A673 (cell line): ENCODE measurements at places on chromosomes 7 and 10. TPM values are rescaled to one million over a fixed set of nuclear protein-coding genes. Genes with fewer than 3 reads are reported as not detected.

DNA sequence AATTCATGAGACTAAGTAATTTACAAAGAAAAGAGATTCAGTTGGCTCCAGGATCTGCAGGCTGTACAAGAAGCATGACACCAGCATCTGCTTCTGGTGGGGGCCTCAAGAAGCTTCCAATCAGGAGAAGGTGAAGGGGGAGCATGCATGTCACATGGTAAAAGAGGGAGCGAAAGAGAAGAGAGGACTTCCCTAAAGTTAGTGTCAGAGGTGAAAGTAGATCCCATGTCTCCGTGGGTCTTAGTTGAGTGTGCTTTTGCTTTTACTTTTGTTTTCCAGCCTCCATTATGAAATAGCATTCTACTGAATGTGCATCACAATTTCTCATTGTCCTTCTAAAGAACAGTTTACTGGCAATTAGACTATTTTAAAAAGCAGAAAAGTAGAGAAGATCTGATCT, 213.6 kb upstream of the FZD1 start:
- DNase-seq = no peak

MDFIC gene
- 27.3 and 32.6 TPM in 2 replicates for total RNA-seq

- DNase-seq = no peak
These were observed 32.9 kb upstream of the CCDC71L start for GRCh38 chr7:106693677-106694353.

DNA sequence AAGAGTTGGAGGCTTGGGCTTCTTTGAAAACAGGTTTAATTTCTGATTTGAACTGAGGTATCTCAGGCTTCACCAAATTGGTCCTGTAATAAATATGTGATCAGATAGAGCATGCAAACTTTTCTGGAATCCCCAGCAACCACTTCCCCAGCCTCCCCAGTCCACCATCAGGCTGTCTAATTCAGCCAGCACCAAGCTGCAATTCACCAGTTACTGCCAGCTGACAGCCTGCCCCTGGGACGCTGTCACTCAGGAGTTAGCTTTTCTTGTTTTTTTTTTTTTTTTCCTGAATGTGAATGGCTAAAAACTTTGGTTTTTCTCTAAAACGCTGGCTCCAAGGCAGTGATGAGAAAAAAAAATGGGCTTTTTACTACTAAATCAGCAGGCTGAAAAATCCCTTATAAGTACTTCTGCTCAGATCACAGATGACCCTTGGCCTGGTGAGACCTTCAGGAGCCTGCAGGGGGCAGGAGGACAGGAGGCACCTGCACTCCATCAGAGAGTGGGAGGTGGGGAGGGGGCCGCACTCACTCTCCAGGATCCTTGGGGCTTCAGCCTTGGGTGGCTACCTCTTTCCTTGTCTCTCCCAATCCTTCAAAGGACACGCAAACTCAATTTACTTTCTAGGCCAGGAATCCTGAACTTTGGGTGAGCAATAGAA, 349.4 kb downstream of the GATA3 start:
- DNase-seq = no peak

- no peak for DNase-seq
These were observed at the start of gene GPR141 for GRCh38 chr7:37683246-37684120. GPR141 (plus strand) TSS chr7:37683766; CDS start chr7:37740394, 56,628 bp downstream.

JCAD gene
- total RNA-seq = 62.0 and 65.8 TPM in 2 replicates

DNA sequence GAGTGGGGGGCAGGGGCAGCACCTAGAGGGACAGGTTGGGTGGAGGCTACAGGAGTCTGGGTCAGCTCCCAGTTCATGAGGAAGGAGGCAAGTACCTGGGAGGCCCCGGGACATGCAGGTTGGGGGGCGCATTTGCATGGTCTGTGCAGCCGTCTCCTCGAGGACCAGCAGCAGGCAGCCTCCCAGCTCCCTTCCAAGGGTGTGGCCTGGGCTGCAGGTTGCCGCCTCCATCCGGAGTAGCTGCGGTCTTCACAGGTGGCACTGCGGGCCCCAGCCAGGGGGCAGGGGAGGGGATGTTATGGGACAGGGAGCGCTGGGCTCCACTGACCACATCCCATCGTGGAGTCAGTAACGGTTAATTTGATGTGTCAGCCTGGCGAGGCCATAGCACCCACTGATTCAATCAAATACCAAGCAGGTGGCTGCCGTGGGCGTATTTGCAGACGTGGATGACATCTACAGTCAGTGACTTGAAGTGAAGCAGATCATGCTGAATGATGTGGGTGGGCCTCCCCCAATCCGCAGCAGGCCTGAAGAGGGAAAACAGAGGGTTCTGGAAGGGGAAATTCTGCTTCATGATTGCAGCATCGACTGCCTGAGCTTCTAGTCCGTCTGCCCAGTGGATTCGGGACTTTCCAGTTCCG, 81.6 kb downstream of the PRKAG2 start:
- no peak for DNase-seq

GRCh38 chr10:118045837-118046394, 825 bp downstream of the RAB11FIP2 start:
- DNase-seq = peak; percentile 42

GRCh38 chr7:85796956-85797355, 610.1 kb upstream of the SEMA3D start:
- DNase-seq = no peak

TACC2 gene
- total RNA-seq = 0.55 and 0.62 TPM in 2 replicates

GRCh38 chr7:140883378-140883777, 41.4 kb downstream of the BRAF start:
- no peak for DNase-seq

DPYSL4 gene
- total RNA-seq = 13.1 and 18.2 TPM in 2 replicates

DNA sequence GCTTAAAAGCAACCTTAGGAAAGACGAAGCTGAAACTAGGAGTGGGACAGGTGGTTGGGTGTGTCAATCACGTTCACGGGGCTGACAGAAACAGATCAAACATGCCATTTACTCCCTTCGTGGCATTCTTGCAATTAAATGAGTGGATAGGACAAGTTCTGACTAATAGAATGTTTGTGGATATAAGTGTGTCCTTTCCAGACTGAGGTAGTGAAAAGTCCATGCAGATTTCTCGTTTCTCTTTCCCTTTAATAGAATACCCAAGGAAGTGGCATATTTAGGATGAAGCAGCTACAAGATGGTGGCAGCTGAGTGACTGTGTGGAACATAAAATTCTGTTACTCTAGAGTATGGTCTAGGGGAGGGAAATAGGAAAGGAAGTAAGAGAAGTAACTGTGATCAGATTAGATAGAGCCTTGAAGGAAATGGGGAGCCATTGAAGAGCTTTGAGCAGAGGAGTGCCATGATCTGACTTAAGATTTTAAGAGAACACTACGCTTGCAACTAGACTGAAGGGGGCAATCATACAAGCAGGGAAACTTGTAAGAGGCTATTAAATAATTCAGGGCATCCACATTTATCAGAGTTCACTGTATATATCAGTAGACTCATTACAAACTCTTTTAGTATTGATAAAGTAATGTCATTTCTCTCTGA, 46.3 kb upstream of the HYAL4 start:
- no peak for DNase-seq

DNA sequence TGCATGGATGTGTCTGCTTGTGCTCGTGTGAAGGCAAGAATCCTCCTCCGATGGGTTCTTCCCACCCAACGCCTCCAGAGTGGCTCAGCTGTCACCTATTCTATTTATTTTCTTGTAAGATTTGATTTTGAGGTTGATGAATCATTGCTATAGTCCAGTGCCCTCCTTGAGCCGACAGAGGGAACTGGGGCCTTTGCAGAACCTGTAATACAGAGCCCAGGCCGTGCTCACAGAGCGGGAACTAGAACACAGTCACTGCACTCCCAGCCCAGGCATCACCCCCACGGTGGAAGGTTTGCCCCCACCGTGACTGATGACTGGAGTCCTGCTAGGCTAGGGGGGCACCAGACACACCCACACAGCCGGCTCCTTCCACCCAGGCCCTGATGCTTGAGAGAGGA, 2.0 kb downstream of the RARRES2 start:
- DNase-seq = no peak

DNA sequence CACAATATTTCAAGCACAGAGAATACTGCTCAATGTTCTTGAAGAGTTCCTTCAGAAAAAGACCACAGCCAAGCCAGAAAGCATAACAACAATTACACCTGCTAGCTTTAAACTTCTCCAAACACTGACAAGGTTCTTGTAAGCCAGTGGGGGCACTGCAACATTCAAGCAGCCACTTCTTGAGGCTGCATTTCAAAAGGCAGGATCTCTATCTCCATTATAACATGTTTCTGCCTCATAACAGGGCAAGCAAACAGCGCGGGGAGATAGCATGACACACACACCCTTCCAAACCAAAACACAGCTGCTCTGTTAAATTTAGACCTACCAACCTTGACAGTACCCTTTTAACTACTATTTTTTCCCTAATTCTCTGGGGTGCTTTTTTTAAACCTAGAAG, 30.8 kb downstream of the CHCHD3 start:
- DNase-seq = no peak

DNA sequence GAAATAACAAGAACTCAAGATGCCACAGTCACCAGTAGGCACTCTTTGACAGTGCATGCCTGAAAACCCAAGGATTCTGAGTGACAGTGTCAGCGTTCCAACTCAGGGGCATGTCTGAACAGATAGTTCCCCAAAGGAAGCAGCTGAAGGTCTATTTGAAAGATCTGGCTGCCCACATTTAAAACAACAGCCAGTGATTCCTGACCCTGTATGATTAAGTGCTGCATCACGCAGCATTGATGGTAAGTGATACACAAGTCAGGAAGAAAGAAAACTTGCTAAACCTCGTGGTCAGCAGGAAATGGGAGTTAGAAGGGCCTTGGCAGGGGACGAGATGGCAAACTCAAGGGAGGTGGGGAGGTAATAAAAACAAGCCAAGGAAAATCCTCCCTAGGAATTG, 1013.1 kb downstream of the TYW1 start:
- DNase-seq = no peak

GRCh38 chr10:96840841-96841518, 8.9 kb downstream of the LCOR start:
- DNase-seq = no peak

GRCh38 chr10:117217196-117217761, 20.0 kb downstream of the KCNK18 start:
- peak; percentile 41 for DNase-seq

DNA sequence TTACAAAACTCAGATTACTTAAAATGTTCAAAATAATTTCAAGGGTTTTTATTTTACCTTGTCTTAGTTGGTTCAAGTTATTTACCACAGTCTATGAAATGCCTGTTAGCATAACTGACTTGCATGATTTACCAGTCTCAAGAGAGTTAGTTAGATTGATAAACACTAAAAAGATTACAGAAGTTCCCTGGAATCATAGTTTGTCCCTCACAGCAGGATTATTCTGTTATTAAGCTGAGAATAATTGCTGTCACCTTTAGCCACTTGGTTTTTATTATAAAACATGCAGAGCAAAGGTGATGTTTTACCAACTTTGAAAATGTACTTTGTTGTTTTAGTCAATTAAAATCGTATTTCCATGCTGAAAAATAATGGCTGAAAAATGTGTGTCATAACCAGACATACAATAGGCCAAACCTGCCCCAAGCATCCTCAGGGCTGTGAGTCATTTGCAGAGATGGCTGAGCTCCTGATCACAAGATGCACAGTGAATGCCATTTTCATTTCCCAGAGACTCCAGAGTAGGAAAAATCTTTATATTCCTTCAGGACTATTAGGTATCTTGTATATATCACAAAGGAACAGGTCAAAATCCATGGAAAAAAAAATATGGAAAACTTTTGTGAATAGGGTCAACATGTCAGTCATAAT, 87.8 kb upstream of the DKK1 start:
- DNase-seq = no peak

DNA sequence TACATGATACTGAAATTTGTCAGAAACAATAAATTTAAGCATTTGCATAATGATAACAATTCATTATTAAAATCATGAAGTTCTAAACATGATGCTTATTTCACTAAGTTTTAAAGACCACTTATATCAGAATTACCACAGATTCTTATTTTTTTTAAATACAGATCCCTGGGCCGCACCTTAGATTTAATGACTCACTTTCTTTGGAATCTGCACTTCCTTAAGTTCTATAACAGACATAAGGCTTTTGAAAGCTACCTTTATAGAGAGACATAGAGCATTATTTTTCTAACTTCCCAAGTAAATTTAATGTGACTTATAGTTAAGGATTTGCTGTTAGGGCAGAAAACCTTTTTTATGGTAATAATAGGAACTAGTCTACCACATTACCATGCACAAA, 214.9 kb downstream of the IPMK start:
- no peak for DNase-seq

DNA sequence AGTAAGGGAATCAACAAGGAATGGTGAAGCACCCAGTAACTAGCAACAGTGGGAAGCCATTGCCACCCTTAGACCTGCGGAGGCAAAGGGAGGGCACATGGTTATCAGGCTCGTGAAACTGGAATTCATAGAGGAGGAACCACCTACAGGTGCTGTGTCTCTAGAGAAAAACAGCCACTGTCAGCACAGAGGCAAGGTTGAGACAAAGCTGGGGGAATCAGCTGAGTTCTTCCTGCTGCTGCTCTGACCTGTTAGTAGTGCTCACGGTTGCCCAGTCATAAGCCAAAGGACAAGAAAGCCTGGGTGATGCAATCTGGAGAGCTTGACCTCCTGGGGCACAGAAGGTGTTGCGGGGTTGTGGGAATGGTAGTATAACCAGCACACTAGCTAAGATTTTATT, 110.1 kb downstream of the TPST1 start:
- DNase-seq = no peak

GRCh38 chr10:46522295-46523118, 34.0 kb downstream of the GPRIN2 start:
- DNase-seq = no peak

GRCh38 chr10:3852147-3852904, 67.3 kb upstream of the KLF6 start:
- DNase-seq = peak; percentile 80

PKD2L1 gene
- total RNA-seq = not detected in 2 replicates

DNA sequence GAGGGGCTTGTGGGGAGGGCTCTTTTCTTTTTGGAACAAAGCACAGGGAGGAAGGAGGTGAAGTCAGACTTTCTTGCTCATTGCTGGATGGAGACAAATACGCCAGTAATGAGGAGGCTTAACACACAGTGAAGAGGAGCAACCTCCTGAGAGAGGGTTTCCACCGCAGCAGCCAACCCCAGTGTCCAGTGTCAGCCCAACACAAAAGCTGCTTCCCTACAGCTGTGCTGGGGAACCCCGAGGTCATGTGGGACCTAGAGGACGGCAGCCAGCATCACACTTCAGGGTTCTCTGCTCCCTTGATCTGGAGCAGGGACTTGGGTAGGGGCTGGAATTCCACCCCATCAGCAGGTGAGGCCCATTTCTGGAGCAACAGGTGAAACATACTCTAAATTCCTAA, 7.7 kb downstream of the BLNK start:
- no peak for DNase-seq

AKR1D1 gene
- not detected in 2 replicates for total RNA-seq

DNA sequence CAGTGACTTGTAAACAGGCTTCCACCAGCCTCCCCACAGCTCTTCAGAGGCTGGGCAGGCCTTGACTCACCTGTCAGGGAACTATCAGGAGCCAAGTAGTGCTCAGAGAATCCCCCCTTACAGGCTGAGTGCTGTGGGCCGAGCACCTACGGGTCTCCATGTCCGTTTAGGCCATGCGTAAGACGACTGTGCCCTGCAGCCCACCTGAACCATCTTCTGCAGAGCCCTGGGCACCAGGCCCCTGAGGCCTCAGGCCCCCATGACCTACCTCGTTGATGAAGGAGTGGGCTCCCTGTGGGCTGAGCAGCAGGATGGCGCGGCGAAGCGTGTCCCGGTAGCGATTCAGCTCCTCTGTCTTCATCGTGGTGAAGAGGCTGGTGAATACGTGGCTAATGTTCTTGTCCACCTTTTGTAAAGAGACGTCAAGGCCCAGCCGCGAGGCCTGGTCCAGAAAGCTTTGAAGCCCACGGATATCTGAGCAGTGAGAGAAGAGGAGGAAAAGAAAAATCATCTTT, 228.0 kb downstream of the GRID1 start:
- DNase-seq = no peak

MICU1 gene
- 37.7 and 43.2 TPM in 2 replicates for total RNA-seq
